ENCODE measurements at places on chromosomes 1 and 21.

DNA sequence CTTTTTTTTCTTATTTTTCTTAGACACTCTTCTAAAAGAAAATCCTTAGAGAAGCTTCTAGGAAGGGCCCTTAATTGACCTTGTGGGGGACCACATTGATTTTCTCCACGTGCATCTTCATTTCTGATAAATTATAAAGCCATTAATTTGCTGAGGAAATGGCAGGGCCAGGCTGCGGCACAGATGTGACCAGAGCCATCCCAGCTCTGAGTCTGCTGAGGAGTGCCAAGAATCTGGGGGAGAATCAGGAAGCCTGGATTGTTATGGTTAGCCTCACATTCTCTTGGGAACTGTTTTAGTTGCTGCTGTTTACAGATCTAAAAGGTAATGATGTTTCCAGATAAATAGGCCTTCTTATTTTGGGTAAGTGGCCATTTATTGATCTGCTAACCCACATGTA lies 16.2 kb downstream of the PROX1 start:
- no peak for DNase-seq

- DNase-seq: no peak
These were observed 190.8 kb downstream of the LTN1 start for GRCh38 chr21:28801906-28802305.

DNA sequence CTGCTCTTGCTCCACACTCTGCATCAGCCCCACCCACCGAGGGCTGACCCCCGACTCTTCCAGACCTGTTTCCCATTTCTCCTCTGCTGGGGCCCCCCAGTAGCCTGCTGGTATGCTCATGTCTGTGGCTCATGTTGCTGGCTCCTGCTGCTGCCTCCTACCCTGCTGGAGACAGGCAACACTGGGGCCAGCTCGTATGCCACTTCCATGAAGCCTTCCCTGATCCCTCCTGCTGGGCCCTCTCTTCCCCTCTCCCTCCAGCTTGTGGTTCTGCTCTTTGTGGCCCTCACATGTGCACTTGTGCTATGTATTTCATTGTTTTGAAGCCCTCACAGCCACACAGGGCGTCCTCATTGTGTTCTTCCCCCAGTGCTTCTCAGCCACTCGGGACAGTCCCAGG lies 40.5 kb downstream of the CNN3 start:
- DNase-seq: no peak

- DNase-seq: no peak
These were observed 58.2 kb upstream of the GADD45A start for GRCh38 chr1:67626861-67627235.

GRCh38 chr1:42966688-42967612 lies 8.3 kb upstream of the SLC2A1 start:
- DNase-seq: no peak

DNA sequence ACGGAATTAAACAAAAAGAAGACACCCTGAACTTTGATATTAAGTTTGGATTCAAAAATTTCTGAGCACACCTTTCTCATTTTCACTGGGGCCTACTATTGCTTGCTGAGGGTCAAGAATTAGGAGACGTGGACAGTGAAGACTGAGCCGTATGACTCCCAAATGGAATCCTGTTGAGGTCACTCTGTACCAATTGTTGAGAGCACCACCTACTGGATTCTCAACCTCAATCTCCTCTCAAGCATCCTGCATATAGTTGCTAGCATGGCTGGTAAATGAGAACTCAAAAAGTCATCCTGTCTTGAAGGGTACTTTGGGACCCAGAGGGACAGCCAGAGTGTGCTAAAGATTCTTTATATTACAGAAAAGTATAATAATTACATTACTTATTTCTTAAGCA lies 20.2 kb upstream of the MTR start:
- no peak for DNase-seq

DNA sequence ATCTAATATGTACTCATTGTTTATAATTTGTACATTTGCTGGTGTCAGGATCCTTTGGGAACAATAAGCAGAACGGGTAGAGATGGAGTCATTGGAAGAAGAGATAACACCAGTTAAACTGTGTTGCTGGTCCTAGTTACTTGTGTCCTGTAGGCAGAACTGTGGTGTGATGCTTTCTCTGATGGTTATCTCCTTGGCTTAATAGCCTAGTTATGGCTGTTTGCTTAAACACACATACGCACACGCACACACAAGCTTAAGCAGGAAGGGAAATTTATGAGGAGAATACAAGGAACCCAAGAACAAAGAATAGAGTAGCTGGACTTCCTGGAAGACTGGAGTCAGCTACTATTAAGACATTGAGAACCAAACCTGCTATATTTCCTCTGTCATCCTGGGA lies 5.7 kb upstream of the PKN2 start:
- DNase-seq: no peak

GRCh38 chr1:156642265-156643048 lies 540 bp downstream of the BCAN start:
- no peak for DNase-seq

DNA sequence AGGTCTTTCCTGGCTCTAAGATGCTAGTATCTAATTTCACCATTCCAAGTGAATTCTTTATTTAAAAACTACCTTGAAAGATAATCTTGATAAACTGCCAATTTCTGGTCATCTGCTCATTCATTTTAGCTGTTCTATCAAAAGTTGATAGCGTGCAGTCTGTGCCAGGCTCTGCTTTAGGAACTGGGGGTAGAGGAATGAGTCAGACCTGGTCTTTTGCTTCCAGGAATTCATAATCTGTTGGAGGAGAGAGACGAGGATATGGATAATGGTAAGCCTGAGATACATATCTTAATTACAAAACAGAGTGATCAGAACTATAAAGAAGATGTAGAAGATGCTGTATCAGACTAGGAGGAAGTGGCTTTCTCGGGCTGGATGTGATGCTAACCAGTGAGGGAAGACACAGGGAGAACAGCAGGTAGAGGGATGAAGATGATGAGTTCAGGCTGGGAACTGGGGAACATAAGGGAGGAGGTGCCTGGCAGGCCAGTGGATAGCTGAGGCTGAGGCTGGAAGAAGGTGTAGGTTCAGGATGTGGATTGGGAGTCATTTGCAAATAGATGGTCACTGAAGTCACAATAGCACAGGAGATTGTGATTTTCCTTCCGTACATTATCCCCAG lies 12.3 kb upstream of the PHC2 start:
- no peak for DNase-seq

DNA sequence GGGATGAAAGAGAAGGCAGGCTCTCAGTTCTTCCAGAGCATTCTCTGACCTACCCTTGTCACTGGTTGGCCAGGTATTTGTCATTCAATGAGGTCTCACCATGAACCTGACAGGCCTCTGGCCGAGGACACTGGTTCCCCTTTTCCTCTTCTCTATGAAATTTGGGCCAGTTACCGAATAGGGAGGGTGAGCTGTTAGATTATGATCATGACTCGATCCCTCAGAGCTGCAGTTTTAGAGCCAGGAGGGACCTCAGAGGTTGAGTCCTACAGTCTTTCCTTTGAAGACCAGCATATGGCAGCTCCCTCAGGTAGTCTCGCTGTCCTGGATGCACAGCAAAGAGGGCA lies 29.5 kb upstream of the CLSTN1 start:
- no peak for DNase-seq

DNA sequence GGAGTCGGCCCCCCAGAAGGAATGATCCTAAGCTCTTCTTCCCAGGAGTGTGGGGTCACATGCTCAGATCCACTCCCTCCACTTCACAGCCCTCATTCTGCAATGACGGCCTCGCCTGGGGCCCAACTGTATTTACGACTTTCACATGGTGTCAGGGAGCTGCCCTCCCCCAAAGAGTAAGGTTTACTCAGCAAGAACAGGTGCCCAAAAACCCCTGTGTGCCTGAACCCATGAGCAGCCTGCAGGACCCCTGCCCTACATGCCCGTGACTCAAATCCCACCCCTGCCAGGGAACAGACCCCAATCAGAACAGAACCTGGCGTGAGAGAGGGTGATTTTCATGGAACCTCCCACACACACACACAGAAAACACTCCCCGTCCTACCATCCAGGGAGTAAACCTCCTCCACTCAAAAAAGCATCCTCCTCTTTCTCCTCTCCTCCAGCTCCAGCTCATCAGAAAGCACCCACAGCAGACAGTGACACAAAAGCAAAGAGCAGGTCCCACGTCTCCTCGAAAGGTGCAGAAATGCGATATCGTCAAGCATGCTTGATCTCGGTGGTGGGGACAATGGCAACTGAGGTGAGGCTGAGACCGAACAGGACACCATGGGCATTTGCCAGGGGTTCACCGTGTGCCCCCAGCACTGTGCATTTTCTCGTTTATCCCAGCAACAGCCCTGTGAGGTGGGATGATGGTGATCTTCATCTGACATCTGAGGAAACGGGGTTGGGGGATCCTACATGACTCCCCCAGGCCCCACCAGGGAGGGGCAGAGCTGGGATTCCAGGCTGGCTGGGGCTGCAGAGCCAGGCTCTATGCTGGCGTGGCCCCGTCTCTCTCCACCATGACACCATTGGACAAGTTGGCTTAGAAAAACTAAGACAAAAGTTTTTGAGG lies 397.9 kb downstream of the NPHP4 start:
- no peak for DNase-seq

DNA sequence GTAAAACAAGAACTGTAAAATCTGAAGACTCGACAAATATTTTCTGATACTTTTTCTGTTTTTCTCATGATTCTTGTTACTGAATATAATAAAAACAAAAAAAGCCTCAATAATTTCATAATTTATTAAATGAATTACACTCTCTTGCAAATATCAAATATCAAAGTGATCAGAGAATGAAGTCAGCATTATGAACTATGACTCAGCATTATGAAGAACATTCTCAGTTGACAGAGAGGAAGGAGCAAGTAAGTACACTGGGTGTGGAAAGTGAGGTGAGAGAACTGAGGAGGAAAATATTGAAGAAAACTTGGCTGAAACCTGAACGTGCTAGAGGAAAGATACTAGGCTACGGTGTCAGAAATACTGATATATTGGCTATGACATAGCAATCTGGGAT lies 529.5 kb downstream of the KCNT2 start:
- DNase-seq: no peak

DNA sequence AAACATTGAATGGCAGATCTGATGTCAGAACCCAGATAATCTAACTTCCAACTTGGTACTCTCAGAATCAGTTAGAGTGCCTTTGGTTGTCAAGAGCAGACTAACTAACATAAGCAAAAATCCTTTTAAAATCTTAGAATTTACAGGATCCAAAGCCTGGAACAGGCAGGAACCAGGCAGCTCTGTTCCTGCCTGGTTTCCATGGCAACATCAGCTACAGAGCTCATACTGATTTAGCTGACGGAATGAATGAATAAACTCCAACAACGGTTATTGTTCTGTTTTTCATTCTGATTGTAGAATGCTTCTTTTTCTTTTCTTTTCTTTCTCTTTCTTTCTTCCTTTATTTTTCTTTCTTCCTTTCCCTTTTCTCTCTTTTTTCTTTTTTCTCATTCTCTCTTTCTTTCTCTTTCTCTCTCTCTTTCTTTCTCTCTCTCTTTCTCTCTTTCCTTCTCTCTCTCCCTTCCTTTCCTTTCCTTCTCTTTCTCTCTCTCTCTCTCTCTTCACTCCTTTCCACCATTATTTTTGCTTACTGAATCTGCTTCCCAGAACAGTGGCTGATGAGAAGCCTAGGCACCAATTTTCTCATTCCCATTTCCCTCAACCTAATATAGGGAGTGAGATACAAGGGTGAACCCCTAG lies 121.6 kb downstream of the RGS7 start:
- DNase-seq: no peak

DNA sequence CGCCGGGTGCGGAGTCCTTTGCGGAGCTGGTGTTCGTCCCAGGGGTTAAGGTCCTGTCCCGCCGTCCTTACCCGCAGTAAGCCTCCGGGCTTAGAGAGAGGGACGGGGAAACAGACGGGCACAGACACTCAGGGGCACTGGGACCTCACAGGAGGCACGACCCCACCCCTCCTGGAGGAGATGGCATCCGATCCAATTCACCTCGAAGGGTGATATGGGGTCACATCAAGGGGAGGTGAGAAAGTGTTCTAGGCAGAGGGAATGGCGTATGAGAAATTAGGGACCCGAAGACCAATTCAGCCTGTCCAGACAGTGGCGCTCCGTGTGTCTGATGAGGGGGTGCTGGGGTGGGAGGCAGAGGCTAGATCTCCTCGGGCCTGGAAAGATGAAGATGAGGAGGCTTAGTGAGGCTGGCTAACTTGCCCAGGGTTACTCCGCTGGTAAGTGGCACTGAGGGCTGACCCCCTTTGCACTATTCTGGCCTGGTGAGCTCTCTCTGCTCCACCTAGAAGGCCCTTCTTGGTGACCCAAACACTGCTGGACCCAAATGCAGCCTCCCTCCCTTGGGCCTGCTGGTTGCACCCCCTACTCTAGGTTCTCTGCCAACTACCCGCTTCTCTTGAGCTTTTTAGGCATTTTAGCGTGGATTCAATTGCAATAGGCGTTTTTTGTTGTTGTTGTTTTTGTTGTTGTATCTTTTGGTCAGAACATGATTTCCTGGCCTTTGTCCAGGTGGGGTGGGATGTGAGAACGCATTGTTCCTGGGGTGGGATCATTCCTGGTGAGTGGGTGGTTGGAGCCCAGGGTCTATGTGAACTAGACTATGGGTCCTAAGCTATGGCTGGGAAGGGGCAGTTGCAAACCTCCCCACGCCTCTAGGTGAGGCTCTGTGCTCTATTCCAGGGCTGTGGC lies 12.3 kb downstream of the BTBD19 start:
- DNase-seq: no peak

DNA sequence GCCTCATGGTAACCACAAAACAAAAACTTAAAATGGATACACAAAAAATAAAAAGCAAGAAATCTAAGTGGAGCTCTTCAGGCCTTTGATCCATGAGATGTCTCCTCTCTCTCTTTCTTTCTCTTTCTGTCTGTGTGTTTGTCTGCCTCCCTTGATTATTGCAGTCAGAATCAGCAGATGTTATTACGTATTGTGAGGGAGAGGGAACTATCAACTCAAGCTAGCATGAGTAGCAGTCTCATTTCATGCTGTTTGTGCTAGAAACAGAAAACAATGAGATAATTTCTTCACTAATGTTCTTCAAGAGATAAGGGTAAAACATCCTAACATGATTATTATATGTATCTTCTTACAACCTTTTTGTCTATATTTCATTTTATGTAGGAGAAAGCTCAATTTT lies 103.7 kb upstream of the PDC start:
- no peak for DNase-seq

GRCh38 chr21:32803651-32804050 lies 32.1 kb upstream of the PAXBP1 start:
- no peak for DNase-seq

- peak; percentile 42 for DNase-seq
These were observed 41.5 kb downstream of the UBE4B start for GRCh38 chr1:10074059-10074851.

DNA sequence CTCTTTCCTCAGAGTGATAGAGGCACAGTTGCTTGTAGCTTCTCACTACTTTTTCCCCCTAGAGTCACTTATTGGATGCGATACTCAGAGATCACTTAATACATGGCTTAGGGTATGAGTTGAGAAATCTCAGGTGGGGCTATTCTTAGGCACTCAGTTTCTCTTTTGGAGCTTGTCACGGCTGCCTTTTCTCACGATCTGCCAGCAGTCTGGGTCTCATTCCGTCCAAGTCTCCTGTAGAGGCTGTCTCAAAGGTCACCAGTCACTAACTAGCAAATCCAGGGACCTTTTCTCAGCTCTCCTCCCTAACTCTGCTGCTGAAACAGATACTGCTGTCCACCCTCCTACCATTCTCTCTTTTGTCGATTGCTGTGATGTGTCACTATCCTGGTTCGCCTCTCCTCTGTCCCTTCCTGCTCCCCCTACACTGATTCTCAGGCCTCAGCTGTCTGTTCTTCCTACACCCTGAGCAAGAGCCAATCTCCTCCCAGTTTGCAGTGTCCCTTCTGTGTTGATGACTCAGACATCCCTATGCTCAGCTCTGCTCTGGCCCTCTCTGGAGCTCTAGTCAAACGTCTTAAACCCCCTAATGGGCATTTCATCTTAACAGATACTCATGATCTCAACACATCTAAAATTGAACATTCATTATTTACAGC lies 12.4 kb downstream of the ATP1A2 start:
- DNase-seq: no peak

- no peak for DNase-seq
These were observed 4.4 kb upstream of the WDR64 start for GRCh38 chr1:241647658-241648057.

Measured in activated gamma-delta T cell treated with anti-CD3 and anti-CD28 coated beads, Interleukin-2, amount 50 U/mL, for 16 hours (primary cell).